ENCODE measurements at places on chromosomes 7 and 10.

DNA sequence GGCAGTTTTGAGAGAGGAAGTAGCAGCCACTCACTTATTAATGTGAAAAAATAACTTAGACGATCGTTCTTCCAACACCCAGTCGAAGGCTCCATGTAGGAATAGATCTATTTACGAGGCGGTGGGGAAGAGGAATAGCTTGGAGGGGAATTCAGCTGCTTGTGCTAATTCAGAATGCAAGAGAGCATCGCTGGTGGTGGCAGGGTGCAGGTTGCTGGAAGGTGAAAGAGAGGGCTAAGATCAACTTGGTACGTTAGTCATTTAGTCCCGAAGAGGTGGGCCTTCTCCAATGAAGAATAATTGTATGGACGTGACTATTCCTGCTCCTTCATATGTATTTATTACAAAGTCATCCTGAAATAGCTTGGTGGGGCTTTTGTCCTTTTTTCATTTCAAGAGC, 98.5 kb downstream of the SEC23IP start:
- no peak for DNase-seq

- DNase-seq, result no peak
Measured at GRCh38 chr10:88270871-88271713, 312.0 kb downstream of the RNLS start.

GRCh38 chr10:119007211-119007574, 22.3 kb upstream of the NANOS1 start:
- no peak for DNase-seq

- DNase-seq, result no peak
Measured at GRCh38 chr10:105974803-105975456, 1189.6 kb downstream of the SORCS1 start.

- no peak for DNase-seq
Measured at GRCh38 chr10:49135575-49136313, 1.9 kb upstream of the FAM170B start.

GRCh38 chr7:100209493-100209892, 10.3 kb upstream of the PVRIG start:
- no peak for DNase-seq

DNA sequence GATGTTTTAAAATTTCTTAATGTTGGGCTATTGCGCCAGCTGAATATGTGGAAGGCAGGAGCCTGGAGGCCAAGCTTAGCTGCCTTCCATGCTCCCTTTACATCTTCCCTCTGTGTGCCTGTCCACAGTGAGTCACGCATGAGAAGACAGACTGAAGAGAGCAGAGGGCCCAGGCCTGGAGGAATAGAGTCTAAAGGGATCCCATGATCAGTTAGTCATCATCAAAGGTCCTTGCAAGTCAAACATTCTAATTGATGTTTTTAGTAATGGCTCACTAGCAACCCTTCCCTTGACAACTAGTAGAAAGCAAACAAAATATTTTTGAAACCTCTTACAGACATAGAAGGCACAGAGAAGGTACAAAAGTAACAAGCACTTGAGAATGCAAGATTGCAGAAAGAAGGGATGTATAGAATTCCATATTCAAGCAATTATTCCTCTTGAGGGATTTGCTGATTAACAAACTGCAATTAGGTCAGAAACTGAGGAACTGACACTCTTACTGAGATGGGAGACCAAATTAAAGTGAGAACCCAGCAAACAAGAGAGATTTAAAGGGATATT, 30.7 kb upstream of the APBB1IP start:
- DNase-seq, result no peak

DNA sequence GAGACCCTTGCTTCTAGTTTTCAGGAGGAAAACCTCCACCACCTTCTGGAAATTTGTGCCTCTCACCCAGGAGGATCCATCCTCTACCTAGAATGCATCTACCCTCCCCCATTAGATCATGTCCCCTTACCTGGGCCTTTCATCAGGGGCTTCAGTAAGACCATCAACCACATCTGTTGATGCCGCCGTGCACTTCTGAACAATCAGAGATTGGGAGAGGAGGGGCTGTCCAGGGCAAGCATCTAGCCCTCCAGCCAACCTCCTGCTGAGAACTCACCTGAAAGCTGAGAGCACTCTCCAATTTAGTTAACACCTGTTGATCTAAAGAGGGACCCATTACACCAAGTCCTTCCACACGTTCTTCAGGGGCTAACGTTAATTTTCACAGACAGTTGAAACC, 57.6 kb upstream of the PIK3CG start:
- no peak for DNase-seq

- DNase-seq, result no peak
Measured at GRCh38 chr7:81725812-81726127, 44.1 kb downstream of the HGF start.

DNA sequence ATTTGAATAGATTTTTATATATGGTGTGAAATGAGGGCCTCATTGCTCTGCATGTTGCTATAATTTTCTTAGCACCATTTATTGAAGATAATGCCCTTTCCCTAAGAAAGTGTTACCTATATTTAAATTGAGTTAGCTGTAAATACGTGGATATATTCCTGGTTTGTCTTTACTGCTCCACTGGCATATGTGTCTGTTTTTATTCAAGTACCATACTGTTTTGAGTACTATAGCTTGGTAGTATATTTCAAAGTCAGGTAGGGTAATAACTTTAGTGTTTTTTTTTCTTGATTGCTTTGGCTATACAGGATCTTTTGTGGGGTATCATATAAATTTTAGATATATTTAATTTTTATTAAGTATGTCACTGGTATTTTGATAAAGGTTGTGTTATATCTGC, 31.4 kb downstream of the ZNF273 start:
- DNase-seq, result no peak

GRCh38 chr10:118850418-118851061, 95.8 kb upstream of the CACUL1 start:
- DNase-seq, result peak; percentile 26

- DNase-seq, result no peak
Measured at GRCh38 chr7:130401101-130401500, 20.8 kb downstream of the CPA1 start.

DNA sequence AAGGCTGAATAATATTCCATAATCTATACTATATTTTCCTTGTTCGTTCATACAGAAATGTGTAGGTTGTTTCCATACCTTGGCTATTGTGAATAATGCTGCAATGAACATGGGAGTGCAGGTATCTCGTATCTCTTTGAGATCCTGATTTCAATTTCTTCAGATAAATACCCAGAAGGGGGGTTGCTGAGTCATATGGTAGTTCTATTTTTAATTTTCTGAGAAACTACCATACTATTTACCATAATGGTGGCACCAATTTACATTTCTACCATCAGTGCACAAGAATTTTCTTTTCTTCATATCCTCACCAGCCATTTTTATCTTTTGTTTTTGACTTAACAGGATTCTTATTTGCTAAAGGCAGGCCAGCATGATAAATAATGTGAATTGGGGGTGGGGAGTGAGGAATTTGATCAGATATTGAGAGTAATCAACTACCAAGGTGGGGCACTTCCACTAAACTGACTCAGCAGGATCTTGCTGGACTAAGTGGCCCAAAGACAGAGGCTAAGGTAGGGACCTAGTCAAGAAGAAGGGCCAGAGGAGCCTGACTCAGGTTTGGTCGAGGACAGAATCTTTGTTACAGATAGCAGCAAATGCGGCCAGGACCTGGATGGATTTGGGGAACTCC, 21.5 kb upstream of the CCSER2 start:
- no peak for DNase-seq

DNA sequence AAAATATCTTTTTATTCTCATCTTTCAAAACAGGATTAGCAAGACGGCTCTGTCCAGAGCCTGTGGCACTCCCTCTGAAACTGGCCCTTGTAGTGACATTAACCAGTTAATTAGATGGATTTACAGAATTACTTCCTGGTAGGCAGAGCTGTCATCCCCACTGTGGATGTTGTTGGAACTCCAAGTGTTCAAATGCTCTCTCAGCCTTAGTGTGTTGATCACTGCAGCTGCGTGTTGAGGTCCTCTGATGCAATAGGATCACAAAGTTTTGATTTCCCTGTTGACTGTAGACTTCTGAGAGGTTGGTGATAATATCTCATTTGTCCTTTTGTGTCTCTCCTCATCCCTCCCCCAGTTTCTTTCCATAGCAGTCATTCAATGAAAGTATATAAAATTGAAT, 117.3 kb upstream of the CDK6 start:
- no peak for DNase-seq

- no peak for DNase-seq
Measured at GRCh38 chr7:140439359-140439758, 35.5 kb downstream of the RAB19 start.

DNA sequence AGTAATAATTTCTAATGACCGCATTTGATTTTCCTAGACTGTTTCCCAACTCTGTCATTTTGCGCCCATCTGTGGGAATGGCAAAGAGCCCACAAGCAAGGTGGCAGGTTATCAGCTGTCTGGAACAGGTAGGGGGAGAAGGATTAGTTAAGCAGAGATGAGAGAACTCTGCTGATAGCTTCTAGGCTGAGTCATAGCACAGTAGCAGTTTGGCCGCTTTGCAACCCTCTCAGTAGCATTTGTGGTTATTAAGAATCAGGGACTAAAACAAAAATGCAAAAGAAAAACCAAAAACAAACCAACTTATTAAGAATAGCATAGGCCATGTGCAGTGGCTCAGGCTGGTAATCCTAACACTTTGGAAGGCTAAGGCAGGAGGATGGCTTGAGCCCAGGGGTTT, 602.7 kb upstream of the SORCS1 start:
- DNase-seq, result no peak

- DNase-seq, result no peak
Measured at GRCh38 chr7:142811154-142811737, 40.5 kb downstream of the PRSS2 start.

- no peak for DNase-seq
Measured at GRCh38 chr7:83613232-83613631, 35.7 kb downstream of the SEMA3E start.

GRCh38 chr10:3622427-3622826, 162.6 kb downstream of the KLF6 start:
- DNase-seq, result no peak

DNA sequence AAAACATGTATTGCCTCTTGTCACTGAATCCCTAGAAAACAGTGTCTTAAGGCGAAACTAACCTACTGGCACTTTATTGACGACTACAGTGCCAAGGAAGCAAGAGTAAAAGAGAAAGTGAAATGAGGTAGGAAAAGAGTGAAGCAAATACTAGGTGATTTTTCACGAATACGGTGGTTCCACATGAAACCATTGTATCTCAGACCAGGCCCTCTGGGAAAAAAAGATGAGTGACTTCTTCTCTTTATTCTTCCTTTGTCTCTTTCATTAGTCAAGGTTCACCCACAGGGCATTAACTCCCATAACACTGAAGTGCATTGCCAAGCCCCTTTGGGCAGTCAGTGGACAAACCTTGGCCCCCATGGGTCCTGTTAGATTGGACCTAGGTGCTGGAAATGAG, 16.2 kb upstream of the MACC1 start:
- no peak for DNase-seq

DNA sequence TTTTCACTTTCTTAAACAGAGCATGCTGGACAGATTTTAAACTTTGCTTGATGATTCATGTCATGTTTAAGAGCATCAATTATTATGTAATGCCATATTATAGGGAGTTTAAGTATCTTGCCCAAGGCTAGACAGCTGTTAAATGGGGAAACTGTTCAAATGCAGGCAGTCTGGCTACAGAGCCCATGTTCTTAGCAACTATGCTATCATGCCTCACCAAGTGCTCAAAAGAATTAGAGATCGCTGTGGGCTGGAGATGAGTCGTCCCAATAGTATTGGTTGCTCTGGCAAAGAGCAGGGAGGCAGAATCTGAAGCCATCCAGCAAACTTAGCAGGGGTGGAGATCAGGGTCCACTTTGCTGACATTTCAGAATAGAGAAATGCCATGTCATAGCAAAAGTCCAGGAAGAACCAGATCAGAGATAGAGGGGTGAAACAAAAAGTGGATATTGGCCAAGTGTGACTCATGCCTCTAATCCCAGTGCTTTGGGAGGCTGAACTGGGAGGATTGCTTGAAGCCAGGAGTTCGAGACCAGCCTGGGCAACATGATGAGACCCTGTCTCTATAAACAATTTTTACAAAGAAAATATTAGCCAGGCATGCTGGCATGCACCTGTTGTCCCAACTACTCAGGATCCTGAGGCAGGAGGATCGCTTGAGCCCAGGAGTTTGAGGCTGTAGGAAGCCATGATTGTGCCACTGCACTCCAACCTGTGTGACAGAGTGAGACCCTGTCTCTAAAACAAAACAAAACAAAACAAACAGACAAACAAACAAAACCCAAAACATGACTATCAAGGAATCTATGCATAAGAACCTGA, 57.8 kb downstream of the BAMBI start:
- no peak for DNase-seq

DNA sequence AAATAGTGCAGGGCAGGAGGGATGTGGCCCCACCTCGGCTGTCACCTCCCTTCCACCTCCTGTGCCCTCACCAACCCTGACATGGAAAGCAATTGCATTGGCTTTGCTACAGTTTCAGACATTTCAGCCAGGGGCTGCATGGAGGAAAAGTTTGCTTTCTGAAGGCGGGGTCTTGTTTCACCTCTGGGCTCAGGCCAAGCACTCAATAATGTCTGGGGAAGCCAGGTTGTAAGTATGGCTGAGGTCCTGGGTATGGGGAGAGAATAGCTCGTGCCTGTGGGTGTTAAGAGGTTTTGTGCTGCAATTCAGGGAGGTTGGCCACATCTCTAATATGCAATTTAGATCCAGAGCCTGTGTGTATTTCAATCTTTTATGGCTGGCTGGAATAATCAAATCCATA, 238.4 kb upstream of the MKI67 start:
- DNase-seq, result no peak

GRCh38 chr7:37706804-37707203, 23.2 kb downstream of the GPR141 start:
- no peak for DNase-seq

- no peak for DNase-seq
Measured at GRCh38 chr10:12327074-12327473, 22.3 kb upstream of the CAMK1D start.

DNA sequence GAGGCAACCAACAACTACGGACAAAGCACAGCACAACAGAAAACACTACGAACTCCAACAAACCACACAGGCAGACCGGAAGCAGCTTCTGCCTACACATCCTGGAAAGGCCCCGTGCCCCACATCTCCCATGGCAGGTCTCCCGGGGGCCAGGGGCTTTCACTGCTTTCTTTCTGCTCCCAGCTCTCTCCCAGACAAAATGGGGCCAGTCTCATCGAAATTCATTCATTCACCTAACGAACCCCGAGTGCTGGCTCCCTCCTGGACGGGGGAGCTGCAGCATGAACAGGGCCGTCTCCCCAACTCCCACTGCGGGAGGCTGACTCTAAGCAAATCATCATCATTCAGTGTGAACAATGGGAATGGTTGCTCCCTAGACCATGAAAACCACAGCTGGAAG, 47.6 kb upstream of the NANOS1 start:
- DNase-seq, result no peak

GRCh38 chr10:131096031-131096430, 215.5 kb downstream of the TCERG1L start:
- no peak for DNase-seq

DNA sequence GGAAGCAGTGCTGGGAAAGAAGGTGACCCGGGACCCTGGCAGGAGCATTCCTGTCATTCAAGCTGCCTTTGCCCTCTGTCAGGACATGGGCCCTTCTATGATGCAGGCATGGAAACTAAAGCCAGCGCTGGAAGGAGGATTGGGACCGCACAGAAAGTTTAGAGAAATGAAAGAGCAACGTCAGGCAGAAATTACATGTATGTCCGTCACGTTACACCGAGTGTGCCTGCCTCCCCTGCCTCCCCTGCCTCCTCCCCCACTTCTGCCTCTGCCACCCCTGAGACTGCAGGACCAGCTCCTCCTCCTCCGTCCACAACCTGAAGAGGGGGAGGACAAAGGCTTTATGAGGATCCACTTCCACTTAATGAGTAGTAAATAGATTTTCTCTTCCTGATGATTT, 13.9 kb upstream of the PWWP2B start:
- no peak for DNase-seq
